Spleen (tissue), 13 donors: ENCODE measurements at places on chromosomes 1 and 21. TPM values are rescaled to one million over a fixed set of nuclear protein-coding genes. Genes with fewer than 3 reads are reported as not detected.

The OLFML3 gene
- polyA plus RNA-seq = 6.1 TPM

- no peak overlapping the region for H3K27ac ChIP-seq
- H3K27me3 ChIP-seq = no peaks in the 10 kb centered on the region
These were observed 43.3 kb downstream of the JAM2 start for GRCh38 chr21:25682382-25682781.

DNA sequence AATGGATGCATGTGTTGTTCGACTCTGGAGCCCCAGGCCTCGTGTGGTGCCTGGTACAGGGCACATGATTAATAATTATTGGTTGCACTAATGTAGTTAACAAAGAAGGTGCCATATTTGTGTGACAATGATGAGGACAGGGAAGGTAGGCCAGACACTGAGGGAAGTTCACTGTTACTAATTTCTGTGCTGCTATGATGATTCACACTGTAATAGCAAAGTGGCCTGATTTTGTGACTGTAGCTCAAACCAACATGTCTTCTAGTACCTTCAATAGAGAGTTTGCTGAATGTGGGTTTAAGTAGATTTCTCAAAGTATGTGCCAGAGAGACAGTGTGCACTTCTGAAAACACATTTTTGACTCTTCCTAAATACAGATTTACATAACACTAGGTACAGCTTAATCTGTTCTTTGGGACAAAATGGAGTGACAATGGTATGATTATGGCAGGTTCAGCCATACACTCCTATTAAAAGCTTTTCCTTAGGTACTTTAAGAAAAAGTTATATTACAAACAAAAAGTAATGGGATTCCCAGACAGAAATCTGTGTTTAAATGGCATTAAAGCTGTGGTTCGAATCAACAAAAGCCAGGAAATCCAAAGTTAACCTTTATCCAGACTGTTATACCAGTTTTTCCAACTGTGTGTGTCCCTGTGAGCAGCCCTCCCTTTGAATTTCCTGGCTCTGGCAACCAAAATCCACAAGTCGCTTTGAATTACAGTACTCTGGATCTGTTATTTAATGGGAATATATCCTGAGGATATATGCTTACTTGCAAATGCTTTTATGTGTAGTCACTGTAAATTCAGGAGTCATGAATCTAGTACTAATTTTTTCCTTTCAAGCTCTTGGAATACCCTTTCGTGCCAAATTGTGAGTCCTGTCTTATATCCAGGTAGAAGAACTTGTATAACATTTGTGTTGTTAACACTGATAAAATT is 277.1 kb upstream of the SGIP1 start:
- H3K27ac ChIP-seq = no peak overlapping the region
- H3K4me3 ChIP-seq = no peak overlapping the region
- no peak for DNase-seq
- peaks cover 8% of the 10 kb centered on the region for H3K4me1 ChIP-seq

DNA sequence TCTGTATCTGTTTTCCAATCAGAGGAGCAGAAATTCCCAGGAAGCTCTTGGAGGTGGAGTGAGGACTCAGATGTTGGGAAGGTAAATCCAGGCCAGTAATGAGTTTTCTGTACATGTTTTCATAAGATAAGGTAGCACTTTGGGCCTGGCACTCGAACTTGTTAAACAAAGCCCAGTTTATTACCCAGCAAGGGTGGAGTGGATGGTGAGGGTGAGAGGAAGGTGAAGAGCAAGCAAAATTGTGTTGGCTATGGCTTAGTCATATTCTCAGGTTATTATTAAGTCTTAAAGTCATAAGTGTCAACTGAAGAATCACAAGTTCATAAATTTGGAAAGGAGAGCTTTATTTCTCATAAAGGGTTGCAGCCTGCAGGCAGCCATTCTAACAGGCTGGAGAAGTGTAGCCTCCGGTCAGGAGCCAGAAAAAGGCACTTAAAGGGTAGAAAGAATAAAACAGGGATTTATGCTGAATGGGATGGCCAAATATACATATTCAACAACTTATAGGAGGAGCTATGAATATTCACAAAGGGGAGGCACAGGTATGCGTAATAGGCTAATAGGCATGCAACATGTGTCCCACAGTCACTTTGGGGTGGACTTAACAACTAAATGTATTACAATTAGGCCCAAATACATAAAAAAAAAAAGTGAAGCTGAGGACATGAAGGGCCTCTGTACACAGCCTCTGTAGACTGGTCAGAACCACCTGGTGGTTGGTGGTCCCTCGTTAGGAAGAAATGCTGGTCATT is 523.9 kb downstream of the LMO4 start:
- no peaks in the 10 kb centered on the region for H3K4me1 ChIP-seq
- H3K4me3 ChIP-seq = no peak overlapping the region
- H3K27me3 ChIP-seq = no peaks in the 10 kb centered on the region
- H3K27ac ChIP-seq = no peak overlapping the region
- DNase-seq = no peak

DNA sequence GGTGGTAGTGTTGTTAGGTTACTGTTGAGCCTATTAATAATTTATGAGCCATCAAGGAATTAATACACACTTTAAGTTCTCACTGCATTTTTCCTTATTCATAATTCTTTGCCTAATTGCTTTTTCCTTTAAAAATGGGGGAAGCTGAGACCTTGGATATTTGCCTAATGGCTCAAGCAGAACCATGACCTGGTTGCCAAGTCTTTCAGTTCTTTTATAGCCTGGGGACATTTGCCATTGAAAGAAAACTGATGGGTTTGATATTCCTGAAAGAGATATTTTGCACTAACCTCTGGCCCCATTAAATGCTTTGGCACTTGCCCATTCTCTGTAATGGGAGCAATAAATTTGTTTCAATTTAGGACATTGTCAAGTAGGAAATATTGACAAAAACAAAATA is 18.5 kb upstream of the LRRC53 start:
- H3K36me3 ChIP-seq = no peaks in the 10 kb centered on the region
- H3K27ac ChIP-seq = no peak overlapping the region
- no peaks in the 10 kb centered on the region for H3K27me3 ChIP-seq
- no peak overlapping the region for H3K4me3 ChIP-seq
- DNase-seq = no peak
